Stimulated activated CD8-positive, alpha-beta memory T cell treated with anti-CD3 and anti-CD28 coated beads, Interleukin-15, amount 100 ng/mL, for 48 hours (primary cell): ENCODE measurements at places on chromosomes 6 and 20.

GRCh38 chr6:41150671-41151070 lies 3.5 kb downstream of the TREML1 start:
- DNase-seq, result no peak

- no peak for DNase-seq
Observed at GRCh38 chr6:90268178-90268577, 28.5 kb downstream of the BACH2 start.

DNA sequence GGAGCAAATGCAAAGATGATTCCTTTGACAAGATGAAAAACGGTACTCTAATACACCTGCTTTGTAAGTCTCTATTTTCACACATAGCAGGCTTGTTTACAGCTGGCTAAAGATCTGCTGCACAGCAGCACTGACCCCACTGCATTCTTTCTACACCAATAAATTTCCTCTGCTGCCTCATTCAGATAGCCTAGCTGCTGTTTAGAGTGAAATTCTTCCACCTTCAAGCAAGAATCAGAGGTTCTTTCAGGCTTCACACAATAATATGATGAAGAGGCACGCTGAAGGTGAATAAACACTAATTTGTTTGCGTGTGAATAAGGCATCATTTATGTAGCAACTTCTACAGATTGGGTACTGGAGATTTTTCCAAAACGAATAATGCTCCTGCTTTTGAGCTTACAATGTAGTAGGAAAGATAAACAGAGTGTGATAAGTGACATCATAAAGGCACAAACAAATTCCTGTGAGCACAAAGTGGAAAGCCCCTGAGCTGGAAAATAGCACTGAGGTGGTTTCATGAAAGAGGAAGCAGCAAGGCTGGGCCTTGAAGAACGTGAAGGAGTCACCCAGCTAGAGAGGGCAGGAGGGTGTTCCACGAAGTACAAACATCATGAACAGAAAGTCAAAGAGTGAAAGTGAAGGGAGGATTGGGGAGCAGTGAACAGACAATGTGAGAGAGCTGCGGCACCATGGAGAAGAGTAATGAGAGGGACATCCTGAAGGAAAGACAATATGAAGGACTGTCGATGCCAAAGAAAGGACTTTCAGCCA lies 543.4 kb downstream of the CD83 start:
- no peak for DNase-seq

- DNase-seq, result no peak
Observed at GRCh38 chr6:38846844-38847243, 131.7 kb downstream of the DNAH8 start.
